ENCODE measurements at places on chromosomes 4 and X. TPM values are rescaled to one million over a fixed set of nuclear protein-coding genes. Genes with fewer than 3 reads are reported as not detected.

DCHS2 gene
- not detected for total RNA-seq

USP46 gene
- total RNA-seq = 10.9 TPM

XG gene
- total RNA-seq = not detected

NPY1R gene
- not detected for total RNA-seq

CNKSR2 gene
- 14.9 TPM for total RNA-seq

OTUD6A gene
- total RNA-seq = not detected

ADGRG4 gene
- not detected for total RNA-seq

All from NCI-H460 (cell line).